Dermis blood vessel endothelial cell (primary cell): ENCODE measurements at places on chromosomes 7 and 10. TPM values are rescaled to one million over a fixed set of nuclear protein-coding genes. Genes with fewer than 3 reads are reported as not detected.

- peak; percentile 44 for DNase-seq
Measured at GRCh38 chr7:74481458-74482196, 27.9 kb downstream of the GTF2IRD1 start.

DNA sequence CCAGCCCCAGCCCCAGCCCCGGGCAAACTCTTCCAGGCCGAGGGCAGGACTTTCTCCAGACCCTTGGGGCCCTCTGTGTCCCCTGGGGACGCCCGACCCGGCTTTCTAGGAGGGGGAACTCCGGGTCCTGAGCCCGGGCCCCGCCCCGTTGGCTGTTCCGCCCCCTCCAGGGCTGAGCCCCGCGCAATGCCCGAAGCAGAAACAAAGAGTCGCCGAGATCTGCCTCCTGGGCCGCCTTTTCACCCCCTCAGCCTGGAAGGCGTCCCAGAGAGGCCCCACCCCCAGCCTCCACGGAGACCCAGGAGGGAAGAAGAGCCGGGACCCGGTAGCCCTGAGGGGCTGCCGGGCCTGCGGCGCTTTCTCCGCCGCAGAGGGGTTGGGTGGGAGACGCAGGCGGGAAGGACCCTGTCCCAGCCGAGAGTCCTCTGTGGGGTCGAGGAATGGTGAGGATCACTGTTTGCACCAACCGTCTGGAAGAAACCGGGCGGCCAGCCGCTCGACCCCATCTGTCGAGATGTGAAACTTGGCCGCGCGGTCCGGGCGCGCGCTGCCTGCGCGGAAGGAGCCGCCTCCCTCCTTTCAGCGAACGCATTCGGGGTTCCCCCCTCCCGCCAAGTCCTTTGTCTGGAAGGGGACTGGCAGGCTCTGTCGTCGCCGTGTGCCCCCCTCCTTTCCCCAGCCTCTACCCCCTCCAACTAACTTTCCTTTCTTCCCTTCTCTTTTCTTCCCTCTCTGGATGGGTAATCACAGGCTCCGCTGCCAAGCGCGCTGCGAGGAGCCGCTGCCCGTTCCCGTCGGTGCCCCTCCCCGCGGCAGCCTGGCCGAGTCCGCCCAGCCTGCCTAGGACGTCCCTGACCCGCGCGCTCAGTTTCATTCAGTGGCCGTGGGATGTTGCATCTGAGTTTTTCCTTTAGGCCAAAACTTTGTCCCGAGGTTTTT lies 10.2 kb downstream of the EN2 start:
- DNase-seq, result no peak

DNA sequence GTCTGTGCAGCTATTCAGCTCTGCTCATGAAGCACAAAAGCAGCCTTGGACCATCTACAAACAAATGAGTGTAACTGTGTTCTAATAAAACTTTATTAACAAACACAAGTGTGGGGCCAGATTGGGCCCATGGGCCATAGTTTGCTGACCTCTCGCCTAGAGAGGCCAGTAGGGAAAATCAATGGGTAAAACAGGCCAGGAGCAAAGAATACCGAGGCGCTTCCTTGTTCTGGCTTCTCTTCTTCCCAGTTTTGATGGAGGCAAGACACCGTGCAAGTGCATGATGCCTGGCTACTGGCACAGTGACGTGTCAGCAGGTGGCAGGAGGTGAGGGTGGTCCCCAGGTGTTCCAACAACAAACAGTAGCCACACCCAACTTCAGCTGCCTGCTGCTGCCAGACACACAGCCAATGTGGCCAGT lies 94.3 kb upstream of the SDK1 start:
- DNase-seq, result no peak

DNA sequence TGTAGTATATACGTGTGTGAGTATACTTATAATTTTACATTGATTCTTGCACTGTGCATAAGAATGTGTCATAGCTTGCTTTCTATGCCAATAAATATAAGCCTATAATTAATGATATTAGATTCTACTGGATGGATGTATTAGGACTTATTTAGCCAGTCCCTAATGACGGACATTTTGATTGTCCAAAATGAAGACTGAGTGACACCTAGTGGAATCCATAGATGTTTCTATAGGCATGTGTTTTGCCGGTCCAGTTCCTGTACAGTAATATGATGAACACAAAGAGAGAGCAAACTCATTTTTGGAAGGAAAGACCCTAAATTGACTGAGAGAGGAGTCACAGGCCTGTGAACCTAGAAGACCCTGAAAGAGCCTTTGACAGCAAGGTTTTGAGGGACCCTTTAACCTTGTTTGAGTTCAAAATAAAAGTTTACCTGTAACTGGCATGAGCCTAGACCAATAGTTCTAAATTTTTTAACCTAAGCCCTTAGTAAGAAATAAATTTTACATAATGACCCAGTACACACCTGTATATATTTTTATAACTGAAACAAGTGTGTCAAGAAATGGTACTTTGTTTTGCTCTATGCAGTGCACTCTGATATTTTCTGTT lies 42.4 kb upstream of the AGBL3 start:
- DNase-seq, result peak; percentile 69

GRCh38 chr10:100370714-100371481 lies 23.9 kb downstream of the SCD start:
- peak; percentile 75 for DNase-seq

DNA sequence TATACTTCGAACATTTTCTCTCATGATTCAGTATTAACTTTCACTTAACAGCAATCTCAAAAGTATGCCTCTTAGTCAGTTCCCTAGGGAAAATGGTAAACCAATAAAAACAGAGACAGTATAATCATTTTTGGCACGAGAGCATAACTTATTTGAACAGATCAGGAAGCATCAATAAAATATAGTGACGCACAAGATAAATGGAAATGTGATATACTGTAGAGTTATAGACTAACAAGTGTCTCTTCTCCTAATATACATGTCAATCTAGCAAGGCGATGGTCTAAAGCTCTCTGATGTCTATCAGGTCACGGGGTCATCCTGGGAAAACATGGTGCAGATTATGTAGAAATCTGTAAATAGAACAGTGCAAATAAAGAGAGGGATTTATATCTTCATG lies 131.6 kb downstream of the HGF start:
- DNase-seq, result peak; percentile 60

GRCh38 chr10:120607710-120608703 lies 151.0 kb downstream of the PLPP4 start:
- no peak for DNase-seq

- DNase-seq, result no peak
Measured at GRCh38 chr10:120513307-120513796, 56.3 kb downstream of the PLPP4 start.

GRCh38 chr10:44399659-44400451 lies 15.0 kb upstream of the CXCL12 start:
- no peak for DNase-seq

DNA sequence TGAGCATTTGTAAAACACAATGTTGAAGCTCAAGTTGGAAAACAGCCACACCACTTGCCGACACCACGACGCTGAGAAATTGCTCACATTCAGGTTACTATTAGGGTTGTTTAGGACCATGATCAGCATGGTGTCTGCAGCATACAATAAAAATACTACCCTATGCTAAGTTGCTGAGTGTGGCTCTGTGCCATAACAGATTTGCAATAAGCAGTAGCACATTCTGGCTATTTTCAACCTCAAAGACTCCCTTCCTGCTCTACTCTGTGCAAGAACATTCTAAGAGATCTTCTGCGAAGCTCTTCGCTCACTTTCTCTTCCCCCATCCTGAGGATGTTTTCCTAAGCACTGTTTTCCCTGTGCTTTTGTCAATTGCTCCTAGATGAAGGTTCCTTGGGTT lies 38.3 kb downstream of the GPAM start:
- DNase-seq, result no peak

- no peak for DNase-seq
Measured at GRCh38 chr10:299969-300368, 164.7 kb downstream of the ZMYND11 start.

DNA sequence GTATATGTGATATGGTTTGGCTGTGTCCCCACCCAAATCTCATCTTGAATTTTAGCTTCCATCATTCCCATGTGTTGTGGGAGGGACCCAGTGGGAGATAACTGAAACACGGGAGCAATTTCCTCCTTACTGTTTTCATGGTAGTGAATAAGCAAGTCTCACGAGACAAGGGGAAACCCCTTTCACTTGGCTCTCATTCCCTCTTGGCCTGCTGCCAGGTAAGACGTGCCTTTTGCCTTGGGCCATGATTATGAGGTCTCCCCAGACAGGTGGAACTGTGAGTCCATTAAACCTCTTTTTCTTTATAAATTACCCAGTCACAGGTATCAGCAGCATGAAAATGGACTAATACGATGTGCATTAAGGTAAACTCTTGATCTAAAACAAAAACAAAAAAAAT lies 357.1 kb upstream of the AOAH start:
- peak; percentile 47 for DNase-seq

DNA sequence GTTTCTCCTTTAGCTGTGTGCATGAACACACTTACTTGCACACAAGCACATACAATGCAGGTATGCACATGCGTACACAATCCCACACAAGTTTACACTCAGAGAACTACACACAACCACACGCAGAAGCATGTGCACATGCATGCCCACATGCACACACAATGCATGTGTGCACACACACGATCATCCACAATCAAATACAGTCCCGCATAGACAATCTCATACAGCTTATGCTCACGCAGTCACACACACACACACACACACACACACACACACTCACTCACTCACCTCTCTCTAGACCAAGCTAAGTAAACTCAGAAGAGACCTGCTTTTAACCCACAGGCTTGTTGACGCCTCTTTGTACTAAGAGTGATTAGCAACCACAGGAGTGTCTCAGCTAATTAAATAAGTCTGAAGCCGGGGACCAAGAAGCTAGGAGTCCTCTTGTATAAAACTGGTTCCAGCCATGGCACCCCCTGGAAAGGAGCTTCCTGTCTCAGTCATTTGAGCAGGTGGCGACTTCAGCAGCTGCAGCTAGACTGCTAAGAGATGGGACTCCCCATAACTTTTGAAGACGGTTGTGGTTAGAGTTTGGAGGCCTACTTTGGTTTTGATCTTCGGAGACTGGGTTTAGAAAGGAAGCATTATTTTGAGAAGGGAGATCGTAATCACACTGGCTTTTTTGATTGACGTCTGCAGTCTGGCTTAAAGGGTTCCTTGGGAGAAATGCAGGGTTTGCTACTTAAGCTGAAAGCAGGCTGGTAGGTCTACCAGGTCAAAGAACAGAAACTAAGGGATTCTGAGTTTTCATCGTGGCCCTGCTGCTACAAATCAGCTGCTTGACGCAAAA lies 82.3 kb upstream of the ADRB1 start:
- no peak for DNase-seq

- DNase-seq, result peak; percentile 86
Measured at GRCh38 chr7:111855161-111855841, 293.0 kb upstream of the IMMP2L start.

GRCh38 chr10:110502851-110503301 lies 5.2 kb downstream of the DUSP5 start:
- peak; percentile 49 for DNase-seq

GRCh38 chr7:127865466-127865865 lies 165.8 kb downstream of the LRRC4 start:
- DNase-seq, result peak; percentile 47

DNA sequence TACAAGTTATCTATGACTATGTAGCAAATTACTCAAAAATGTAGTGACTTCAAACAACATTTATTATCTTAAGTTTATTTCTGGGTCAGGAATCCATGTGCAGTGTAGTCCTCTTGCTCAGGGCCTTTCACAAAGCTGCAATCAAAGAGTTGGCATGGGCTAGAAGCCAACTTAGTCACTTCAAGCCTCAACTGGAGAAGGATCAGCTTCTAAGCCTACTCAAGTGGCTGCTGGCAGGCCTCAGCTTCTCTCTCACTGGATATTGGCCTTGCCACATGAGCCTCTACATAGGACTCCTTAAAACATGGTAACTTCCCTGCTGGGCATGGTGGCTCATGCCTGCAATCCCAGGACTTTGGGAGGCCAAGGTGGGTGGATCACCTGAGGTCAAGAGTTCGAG lies 5.0 kb upstream of the NFE2L3 start:
- no peak for DNase-seq

DNA sequence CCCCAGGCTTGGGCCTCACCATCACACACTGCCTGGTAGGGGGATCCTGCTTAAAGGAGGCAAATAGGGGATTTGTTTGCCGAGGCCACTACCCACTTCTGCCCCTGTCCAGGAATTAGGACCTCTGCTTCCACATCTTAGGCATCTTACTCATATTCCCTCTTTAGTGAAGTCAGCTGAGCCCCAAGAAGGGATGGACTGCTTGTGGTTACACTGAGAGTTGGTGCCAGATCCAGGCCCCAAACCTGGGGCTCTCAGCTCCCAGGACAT lies 1.6 kb upstream of the GPRIN2 start:
- DNase-seq, result no peak

DNA sequence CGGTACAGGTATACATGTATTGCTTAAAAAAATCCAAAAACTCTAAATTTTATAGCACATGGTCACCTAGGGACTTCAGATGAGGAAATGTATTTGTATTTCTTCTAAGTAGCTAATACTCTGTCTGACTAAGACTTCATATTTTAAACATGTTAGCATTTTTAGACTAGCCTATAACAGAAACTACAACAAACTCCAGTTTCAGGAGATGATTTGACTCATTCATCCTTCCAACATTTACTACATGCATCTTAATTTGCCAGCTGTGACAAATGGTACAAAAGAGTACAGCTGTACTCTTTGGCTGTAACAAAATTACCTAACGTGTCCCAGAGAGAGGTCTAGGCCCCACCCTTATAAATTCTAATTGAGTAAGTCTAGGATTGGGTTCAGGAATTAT lies 22.2 kb downstream of the TMEM209 start:
- no peak for DNase-seq

DNA sequence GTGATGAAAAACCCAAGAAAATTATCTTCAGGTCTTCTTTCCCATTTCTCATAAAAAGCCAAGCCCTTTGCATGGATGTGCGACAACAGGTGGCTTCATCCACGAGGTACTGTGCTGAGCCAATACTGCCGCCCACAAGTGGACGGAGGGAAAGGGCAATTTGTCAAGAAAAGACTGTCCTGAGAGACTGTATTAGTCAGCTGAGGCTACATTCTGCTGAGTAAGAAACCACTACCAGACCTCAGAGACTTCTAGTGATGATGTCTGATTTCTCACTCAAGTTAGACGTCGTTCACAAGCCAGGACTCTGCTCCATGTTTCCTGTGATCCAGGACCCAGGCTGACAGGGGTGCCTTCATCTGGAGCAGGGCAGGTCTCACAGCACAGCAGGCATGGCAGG lies 171.5 kb upstream of the CDCA7L start:
- no peak for DNase-seq

AKR1C4 gene
- total RNA-seq, result not detected in 2 replicates

ALOX5 gene
- total RNA-seq, result 0.34 and 0.60 TPM in 2 replicates

APBB1IP gene
- total RNA-seq, result 0.05 and 0.17 TPM in 2 replicates

TMEM196 gene
- not detected in 2 replicates for total RNA-seq

DPYSL4 gene
- total RNA-seq, result 6.1 and 9.8 TPM in 2 replicates

BAIAP2L1 gene
- total RNA-seq, result 0.84 and 1.4 TPM in 2 replicates

ADD3 gene
- total RNA-seq, result 401 and 433 TPM in 2 replicates

CRCP gene
- total RNA-seq, result 22.5 and 25.4 TPM in 2 replicates

SHTN1 gene
- 1.0 and 2.9 TPM in 2 replicates for total RNA-seq

FBXW4 gene
- total RNA-seq, result 20.7 and 37.1 TPM in 2 replicates

TRPV5 gene
- total RNA-seq, result not detected in 2 replicates

ANLN gene
- total RNA-seq, result 21.6 and 95.5 TPM in 2 replicates

GFRA1 gene
- 36.4 and 51.3 TPM in 2 replicates for total RNA-seq

LRRC17 gene
- 1.2 and 2.0 TPM in 2 replicates for total RNA-seq
